ENCODE measurements at places on chromosomes 7 and 10. TPM values are rescaled to one million over a fixed set of nuclear protein-coding genes. Genes with fewer than 3 reads are reported as not detected.

The INHBA gene
- not detected for total RNA-seq

The GHITM gene
- 195 TPM for total RNA-seq

The STOX1 gene
- 0.69 TPM for total RNA-seq

The HTR5A gene
- not detected for total RNA-seq

The TFEC gene
- total RNA-seq: not detected

The TRPV5 gene
- 0.18 TPM for total RNA-seq

The CTNNA3 gene
- total RNA-seq: not detected

The ZNF487 gene
- total RNA-seq: 16.1 TPM

The TMEM184A gene
- 47.2 TPM for total RNA-seq
